ENCODE measurements at places on chromosomes 7 and 10. TPM values are rescaled to one million over a fixed set of nuclear protein-coding genes. Genes with fewer than 3 reads are reported as not detected.

GRCh38 chr7:18179093-18179492 lies 151.4 kb upstream of the PRPS1L1 start:
- DNase-seq, result no peak

DNA sequence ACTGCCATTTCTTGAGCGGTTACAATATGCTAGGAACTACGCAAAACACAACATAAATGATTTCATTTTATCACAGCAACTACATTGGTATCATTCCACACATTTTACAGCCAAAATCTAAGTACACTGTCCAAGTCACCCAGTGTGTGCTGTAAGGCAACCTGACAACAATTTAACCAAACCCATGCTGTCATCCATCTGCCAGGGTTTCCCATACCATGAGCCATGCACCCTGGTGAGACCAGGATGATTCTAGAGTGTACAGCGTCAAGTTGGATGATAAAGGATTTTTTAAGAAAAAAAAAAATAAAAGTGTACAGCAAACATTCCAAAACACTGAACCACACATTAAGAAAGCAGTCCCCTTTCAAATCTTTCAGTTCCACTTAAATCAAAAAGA lies 52.9 kb downstream of the PIK3AP1 start:
- DNase-seq, result no peak

WDR37 gene
- total RNA-seq, result 26.4 TPM

ADD3 gene
- 206 TPM for total RNA-seq

DNA sequence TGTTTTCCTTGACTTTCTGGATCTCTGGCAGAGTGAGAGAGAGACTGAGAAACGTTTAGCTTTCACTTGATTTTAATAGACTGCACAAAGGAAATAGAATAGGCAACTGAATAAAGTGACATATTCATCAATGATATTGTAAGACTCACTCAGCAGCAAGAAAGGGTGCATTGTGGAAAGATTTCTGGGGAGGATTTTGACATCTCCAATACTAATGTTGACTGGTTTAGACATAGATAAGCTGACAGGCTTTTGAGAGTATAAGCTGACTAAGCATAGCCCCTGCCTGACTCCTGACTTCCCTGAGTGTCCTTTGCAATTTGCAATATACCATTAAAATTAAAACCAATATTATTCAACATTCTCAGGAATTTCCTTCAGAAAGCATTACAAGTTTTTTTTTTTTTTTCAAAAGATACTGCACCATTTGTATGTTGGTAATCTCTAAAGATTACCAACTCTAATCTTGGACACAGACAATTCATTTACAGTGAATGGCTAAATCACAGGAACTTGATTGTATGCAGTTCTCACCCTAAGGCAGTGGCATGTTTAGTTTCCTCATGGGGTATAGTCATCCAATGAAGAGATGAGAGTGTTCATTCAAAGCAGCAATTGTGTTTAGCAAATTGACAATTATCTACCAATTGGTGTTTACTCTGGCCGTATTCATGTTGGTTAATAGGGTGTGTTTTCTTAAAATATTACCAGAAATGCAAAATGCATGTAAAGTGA lies 325.6 kb downstream of the SORCS3 start:
- DNase-seq, result no peak

DNA sequence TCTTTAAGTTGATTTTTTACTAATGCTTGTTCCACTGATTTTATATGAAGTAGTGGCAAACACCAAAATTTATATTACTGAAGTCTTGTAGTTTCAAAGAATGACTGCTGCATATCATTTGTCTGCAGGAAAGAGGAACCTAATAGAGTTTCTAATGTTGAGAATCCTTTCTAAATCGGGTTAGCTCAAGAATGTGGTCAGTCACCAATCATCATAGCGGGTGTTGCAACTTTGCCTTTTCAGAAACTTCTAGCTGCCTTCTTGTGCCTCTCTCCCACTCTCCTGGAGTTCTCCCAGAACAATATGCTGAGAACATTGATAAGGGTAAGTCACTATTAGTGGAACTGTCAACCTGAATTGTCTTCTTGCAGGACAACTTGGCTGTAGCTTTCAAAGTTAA lies 524.8 kb upstream of the SORCS1 start:
- DNase-seq, result no peak

DNA sequence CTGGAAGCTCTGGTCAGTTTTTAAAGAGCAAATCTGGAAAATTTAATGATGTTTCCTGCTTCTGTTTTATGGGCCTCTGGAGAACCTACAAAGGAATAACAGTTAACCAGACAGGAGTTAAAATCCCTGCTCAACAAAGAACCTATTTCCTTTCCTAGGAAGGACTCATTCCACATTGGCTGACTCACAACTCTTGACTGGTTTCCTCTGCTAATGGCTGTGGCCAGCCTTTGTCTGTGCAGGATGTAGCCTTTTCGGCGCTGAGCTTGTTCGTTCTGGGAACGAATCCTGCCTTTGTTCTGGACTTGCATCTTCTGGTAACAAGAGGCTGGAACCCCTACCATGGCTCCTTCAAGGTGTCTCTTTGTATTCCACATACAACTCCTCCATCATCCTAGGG lies 112.8 kb upstream of the PDCD4 start:
- no peak for DNase-seq

MKX gene
- total RNA-seq, result not detected

DNA sequence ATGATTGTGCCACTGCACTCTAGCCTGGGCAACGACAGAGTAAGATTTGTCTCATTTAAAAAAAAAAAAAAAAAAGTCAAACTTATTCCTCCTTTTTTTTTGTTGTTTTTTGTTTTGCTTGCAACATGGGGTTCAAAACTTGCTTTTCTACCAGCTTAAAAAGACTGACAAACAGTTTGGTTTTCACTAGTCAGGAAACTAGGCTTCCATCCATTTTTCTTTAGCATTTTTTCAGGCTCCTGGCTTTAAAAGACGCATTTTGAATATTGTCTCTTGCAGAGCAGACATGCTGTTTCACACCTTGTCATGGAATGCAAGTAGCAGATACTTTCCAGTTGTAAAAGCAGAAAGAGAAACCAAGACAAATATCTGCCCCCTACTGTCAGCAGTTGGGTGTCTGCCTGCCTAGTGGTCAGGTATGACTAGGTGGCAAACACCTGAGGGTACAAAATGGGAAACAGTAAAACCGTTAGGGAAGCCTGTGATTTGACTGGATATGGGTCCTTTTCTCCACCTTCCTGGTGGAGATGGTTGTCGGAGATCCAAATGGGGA lies 139.9 kb downstream of the CCDC71L start:
- no peak for DNase-seq

DNA sequence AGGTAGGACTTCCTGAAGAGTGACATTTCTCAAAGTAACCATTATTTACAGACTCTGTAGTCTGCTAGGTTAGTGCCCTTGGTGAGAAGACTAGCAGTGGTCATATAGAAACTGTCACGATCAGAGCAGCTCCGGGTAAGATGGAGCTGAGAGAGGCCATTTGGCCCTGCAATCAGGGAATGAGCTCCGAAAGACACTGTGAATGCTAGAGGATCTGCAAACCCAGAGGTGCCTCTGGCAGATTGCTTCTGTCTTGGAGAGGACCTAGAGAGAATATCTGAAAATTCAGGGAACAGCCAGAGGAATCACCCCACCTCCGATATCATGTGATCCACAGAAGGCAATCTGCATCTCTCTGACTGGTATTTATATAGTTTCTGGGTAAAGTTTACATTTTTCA lies 246.9 kb upstream of the KMT2E start:
- no peak for DNase-seq

- no peak for DNase-seq
These were observed 11.0 kb upstream of the HPS1 start for GRCh38 chr10:98457721-98458120.

SPOCK2 gene
- total RNA-seq, result 127 TPM

GRCh38 chr7:154380771-154381170 lies 328.6 kb downstream of the DPP6 start:
- DNase-seq, result no peak

CYP3A4 gene
- not detected for total RNA-seq

GIMAP1 gene
- 6.8 TPM for total RNA-seq

MORN4 gene
- 1.9 TPM for total RNA-seq

STEAP1 gene
- total RNA-seq, result 0.75 TPM

GRCh38 chr7:71682181-71682580 lies 550.2 kb downstream of the GALNT17 start:
- DNase-seq, result no peak

DCLRE1A gene
- total RNA-seq, result 17.4 TPM

GRCh38 chr10:33410096-33410859 lies 75.8 kb upstream of the NRP1 start:
- DNase-seq, result no peak

DNA sequence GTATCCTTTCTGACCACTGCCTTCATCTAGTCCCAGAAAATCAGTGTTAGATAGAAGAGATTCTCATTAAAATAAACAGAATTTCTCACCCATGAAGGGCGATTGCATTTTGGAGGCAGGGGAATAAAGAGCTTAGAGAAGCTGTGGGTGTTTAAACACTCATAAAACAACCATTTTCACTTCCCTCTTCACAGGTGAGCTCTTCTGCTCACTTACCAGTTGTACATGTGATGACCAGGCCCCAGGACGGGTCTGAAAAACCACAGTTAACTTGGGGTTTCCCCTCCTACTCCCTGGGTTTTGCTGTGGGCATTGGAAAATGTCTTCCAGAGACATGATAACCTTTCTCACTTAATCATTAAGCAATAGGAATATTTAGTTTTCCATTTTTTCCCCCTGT lies 411.6 kb upstream of the DPP6 start:
- DNase-seq, result no peak

GRCh38 chr10:117996709-117997108 lies 50.0 kb downstream of the RAB11FIP2 start:
- DNase-seq, result no peak

CTAGE8 gene
- not detected for total RNA-seq

PON1 gene
- not detected for total RNA-seq

DNA sequence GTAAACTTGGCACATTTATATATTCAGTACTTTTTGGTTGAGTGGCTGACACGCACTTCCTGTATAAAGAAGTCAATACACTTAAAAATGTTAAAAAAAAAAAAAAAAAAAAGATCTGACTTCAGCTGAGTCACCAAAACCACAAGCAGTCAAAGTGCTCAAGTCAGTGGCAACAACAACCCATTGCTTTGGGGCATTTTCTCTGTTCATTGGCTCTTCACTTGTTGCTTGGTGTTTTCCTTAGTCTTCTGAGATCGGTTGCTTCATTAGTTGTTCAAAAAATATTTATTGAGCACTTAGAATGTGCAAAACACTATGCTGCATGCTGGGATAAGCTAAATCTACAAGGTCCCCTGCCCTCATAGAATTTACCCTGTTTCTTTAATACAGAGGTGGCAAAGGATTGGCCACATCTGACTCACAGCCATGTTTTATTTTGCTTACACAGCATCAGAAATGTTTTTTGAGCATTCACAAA lies 63.7 kb downstream of the ZNRF2 start:
- DNase-seq, result peak; percentile 76

TYW1 gene
- total RNA-seq, result 13.4 TPM

GRCh38 chr7:22333680-22334141 lies 23.2 kb downstream of the RAPGEF5 start:
- DNase-seq, result no peak

CCL24 gene
- total RNA-seq, result not detected

DNA sequence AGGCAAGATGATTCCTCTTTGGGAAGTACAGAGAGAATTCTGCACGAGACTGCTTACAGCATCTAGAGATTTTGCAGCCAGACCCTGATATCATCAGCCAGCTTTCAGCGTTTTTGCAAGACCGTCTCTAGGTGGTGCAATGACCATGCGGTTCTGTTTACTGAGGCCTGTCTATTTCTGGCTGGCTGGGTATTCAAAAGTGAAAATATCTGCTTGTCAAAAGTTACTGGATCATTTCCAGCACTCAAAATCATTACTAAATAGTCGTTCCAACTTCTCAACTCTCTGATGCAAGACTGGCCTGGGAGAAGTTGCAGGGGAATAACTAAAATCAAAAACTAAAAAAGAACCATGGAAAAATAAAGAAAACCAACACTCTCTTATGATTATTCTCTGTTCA lies 240.1 kb downstream of the ELMO1 start:
- peak; percentile 46 for DNase-seq

DNA sequence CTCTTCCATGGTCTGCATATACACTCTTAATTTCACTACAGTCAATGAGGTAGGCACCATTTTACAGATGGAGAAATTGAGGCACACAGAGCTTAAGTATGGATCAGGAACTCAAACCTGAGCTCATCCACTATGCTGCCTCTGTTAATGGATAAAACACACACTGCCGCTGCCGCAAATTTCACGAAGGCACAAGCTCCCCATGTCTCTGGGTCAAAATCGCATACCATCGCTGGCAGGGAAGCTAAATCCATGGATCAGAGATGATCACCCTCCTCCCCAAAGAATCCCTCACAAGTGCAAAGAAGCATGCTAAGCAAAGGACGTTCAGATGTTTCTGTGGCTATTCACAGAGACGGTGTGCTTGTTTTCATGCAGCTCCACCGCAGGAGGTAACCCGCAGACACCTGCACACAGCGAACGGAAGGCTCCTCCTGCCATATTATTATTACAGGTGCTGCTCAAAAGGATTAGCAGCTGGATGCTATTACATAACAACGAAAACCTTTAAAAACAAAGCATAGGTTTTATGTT lies 109.3 kb downstream of the UBE2H start:
- no peak for DNase-seq

DNA sequence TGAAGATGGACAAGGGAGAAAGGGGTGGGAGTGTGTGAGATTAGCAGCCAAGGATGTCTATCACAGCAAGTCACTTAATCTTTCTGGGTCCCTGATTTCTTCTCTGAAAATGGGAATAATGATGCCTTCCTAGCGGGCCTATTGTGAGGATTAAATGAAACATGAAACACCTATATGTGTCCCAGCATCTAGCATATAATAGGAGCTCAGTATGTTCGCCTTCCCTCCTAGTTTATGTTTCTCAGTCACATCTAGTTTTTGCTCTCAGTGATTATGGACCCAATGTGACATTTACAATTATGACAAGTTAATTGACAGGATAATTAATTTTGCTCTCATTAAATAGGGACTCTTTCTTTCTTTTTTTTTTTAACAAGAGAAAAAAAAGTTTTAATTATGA lies 252.9 kb downstream of the SNX13 start:
- DNase-seq, result no peak

GRCh38 chr10:21340331-21340730 lies 185.2 kb downstream of the SKIDA1 start:
- DNase-seq, result no peak

ZNF117 gene
- 4.9 TPM for total RNA-seq

GRCh38 chr10:125156196-125156595 lies 4.2 kb downstream of the CTBP2 start:
- no peak for DNase-seq

SPDYE8 gene
- total RNA-seq, result not detected

GJC3 gene
- total RNA-seq, result not detected

DNA sequence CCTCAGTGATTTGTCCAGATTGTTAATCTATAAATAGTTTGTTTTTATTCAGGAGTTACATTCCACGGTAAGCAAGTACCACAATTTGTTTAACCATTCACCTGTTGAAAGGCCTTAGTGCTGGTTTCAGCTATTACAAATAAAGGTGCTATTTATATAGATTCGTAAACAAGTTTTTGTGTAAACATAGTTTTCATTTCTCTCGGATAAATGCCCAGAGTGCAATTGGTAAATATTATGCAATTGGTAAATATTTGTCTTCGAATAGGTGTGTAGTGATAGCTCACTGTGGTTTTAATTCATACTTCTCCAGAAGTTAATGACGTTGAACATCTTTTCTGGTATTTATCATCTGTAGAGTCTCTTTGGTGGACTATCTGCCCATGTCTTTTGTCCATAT lies 76.4 kb upstream of the RSU1 start:
- DNase-seq, result no peak
